Activated CD8-positive, alpha-beta T cell treated with anti-CD3 and anti-CD28 coated beads, Interleukin-2, amount 10 ng/mL, durations not matched to agents 7 days and 5 days (primary cell): ENCODE measurements at places on chromosomes 6 and 20. TPM values are rescaled to one million over a fixed set of nuclear protein-coding genes. Genes with fewer than 3 reads are reported as not detected.

PSORS1C1 gene
- total RNA-seq: not detected

EYA4 gene
- not detected for total RNA-seq

OR5V1 gene
- not detected for total RNA-seq

LKAAEAR1 gene
- total RNA-seq: 0.34 TPM

DNAAF9 gene
- total RNA-seq: 3.4 TPM

SYTL3 gene
- 48.3 TPM for total RNA-seq

TAAR6 gene
- not detected for total RNA-seq

AAR2 gene
- total RNA-seq: 22.7 TPM

DUSP15 gene
- total RNA-seq: not detected

HLA-G gene
- total RNA-seq: 2.9 TPM

ZSCAN26 gene
- 9.7 TPM for total RNA-seq

DNA sequence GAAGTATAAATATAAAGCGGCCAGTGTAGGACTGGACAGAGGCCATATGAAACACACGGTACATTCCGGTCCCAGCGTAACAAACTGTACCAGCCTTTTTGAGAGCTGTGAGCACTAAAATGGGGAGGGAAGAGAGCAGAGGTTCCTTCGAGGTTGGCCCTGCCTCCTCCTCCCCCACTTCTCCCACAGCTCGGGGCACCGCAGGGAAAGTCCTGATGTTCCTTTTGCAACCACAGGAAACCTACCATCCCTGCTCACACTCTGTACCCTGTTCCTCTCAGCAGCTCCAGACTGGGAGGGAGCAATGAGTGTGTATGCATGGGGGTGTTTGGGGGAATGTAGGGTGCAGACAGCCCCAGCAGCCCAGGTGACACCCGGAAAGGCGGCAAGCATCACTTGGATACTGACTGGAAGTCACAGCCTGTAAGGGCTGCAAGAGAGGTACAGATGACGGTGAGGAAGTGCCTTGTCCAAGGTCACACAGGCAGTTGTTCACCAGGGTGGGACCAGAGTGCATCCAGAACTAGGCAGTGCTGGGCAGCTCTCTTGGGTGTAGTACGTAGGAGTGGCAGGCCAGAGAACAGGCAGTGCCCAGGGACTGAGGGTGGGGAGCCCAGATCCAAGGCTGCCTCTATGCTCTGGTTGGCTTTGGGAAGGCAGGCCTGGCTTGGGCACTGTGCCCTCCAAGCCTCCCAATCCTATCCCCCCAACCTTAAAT lies 11.0 kb upstream of the ARMC12 start:
- no peak for DNase-seq

GRCh38 chr6:32131439-32131948 lies 1.4 kb upstream of the FKBPL start:
- DNase-seq: no peak

GRCh38 chr6:53513519-53513966 lies 31.4 kb downstream of the GCLC start:
- DNase-seq: no peak

GRCh38 chr6:26202811-26203583 lies 115.8 kb downstream of the HFE start:
- no peak for DNase-seq

- DNase-seq: no peak
Measured at GRCh38 chr6:126267626-126268025, 72.3 kb upstream of the CENPW start.

- DNase-seq: no peak
Measured at GRCh38 chr6:133377219-133377618, 136.1 kb downstream of the EYA4 start.

DNA sequence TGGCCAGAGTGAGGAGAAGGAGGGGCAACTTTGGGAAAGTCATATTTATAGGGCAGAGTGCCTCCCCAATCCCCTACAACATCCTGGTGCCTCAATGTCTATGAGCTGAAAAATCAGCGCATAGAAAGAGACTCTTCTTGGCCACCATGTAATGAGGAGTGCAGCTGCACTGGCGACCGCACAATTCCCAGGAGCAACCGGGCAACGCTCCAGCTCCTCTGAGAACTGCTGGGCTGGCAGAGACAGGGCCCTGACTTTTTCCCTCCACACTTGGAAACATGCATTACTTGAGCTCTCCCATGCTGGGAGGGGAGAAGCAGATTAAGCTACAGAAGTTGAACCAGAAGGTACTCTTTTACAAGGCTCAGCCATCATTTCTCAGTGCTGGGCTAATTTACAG lies 31.4 kb upstream of the MARCKS start:
- DNase-seq: no peak

GRCh38 chr20:45863543-45864470 lies 6.4 kb downstream of the ZSWIM3 start:
- no peak for DNase-seq

DNA sequence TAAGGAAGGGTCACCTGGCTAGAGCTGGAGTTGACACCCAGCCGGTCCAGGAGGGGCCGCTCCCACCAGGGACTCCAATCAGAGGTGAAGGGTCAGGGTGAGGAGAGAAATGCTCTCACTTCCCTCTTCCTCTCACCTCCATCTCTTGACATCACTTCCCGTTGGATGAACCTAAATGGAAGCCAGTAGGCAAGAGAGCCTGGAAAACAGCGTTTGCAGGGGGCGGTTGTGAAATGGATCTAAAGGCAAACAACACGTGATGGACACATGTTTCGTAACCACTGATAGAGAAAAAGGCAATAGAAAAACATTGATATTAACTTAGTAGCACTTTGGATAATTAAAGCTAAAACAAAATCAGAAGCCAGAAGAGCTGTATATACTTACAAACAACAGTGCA lies 105.6 kb upstream of the FOXA2 start:
- DNase-seq: no peak

- peak; percentile 32 for DNase-seq
Measured at GRCh38 chr6:36752187-36752885, 54.7 kb downstream of the RAB44 start.

- DNase-seq: no peak
Measured at GRCh38 chr6:116405138-116405537, 34.4 kb downstream of the DSE start.

DNA sequence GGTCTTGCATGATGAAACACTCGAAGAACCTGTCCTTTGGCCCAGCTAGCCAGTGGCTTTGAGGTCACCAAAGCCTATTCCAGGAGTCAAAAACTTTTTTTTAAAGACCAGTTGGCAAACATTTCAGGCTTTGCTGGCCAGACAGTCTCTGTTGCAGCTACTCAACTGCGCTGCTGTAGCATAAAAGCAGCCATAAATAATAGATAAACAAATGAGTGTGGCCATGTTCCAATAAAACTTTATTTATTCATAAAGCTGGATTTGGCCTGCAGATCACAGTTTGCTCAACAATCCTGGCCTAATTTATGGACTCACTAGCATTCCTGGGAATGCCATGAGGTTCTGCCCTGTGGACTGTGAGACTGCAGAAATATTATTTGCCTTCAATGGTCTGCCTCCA lies 68.8 kb upstream of the LTV1 start:
- no peak for DNase-seq

DNA sequence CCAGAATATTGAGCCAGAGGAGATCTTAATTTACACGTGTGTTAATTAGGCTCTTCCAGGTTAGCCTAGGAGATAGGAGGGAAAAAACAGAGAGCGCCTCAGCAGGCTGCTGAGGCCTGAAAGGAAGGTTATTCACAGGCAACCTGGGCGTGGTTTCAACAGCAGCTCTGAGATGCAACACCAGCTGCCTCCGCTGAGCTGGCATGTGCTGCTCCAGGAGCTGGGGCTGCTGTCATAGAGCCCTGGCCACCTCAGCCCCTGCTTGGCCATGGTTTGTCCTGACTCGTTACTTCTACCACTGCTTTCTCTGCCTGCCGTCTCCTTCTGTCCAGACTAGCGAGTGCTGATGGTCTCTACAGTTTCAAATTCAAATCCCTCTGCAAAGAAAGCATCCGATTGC lies 32.4 kb upstream of the RPP40 start:
- DNase-seq: no peak

- no peak for DNase-seq
Measured at GRCh38 chr20:40768105-40768504, 79.1 kb upstream of the MAFB start.

GRCh38 chr20:45311589-45312211 lies 3.6 kb upstream of the MATN4 start:
- DNase-seq: peak; percentile 70

DNA sequence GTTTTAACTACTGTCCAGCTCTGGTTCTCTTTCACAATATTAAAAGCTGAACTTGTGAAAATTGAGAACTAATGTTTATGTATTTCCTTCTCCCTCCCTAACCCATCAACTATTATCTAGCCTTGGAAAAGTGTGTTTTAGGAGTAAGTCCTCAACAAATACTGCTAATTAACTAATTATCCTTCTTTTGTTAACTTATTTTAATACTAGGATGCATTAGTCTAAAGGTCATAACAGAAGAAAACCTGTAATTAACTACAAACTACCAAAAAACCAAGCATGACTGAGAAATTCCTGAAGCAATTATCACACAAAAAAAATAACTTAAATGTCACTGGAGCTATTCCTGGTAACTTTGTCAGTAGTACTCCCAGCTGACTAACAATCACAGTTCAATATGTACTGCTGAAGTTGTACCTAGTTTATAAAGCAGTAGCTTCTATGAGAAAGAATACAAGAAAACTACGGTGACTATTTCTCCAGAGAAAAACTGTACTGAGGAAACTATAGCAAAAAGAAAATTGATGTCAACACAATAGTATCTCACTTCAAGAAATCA lies 301.9 kb downstream of the LAMA2 start:
- no peak for DNase-seq

DNA sequence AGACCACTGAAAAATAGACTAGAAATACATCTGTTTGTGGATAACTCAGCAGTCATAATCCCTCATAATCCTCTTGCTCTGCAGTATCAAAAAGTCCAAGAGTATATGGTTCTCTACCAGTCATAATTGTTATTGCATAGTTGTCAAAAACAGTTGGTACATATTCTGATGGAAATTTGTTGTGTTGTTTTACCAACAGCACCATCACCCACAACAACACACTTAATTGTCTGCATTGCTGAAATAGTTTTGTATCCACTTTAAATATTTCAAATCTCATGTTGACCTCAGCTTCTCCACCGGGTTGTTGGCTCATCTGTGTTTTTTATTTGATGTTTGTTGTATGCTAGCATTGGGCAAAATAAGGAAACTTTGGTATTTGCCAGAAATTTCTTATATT lies 39.4 kb downstream of the ITCH start:
- DNase-seq: no peak

- DNase-seq: no peak
Measured at GRCh38 chr6:126805861-126806260, 312.6 kb upstream of the RSPO3 start.

DNA sequence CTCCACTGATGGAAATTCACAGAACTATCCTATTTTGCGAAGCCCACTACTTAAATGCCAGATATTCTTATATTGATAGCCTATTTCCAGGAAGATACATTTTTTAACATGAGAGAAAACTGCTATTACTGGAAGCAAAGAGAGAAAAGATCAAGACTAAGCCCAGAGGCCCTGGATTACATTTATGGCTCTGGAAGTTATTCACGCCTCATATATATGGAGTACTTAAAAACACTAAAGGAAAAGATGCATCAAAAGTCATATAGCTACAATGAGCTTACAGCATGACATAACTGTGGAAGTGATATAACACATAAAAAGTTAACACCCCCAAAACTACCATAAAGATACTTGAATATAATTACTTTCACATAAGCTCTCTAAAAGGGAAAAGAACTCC lies 19.8 kb downstream of the ATG5 start:
- no peak for DNase-seq
